ENCODE measurements at places on chromosomes 7 and 10.

DNA sequence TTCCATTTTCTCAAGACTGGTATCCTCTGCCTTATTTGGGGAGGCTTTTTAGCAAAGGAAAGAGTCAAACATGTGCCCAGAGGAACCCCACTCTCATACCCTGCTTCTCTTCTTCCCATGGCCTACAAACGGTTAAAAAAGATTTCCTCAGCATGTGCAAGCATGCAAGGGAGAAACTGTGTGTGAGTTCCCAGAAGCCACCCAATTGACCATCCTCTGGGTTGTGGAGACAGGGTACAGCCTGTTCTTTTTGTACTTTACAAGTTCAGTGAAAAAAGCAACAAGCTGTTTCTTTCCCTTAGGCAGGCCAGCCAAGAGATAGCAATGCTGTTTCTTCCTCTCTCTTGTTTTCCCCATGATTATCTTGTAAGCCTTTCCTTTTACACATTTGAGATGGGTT lies 68.8 kb upstream of the MTPN start:
- no peak for DNase-seq

- DNase-seq, result no peak
Observed at GRCh38 chr7:98913612-98914011, 35.3 kb downstream of the TRRAP start.

DNA sequence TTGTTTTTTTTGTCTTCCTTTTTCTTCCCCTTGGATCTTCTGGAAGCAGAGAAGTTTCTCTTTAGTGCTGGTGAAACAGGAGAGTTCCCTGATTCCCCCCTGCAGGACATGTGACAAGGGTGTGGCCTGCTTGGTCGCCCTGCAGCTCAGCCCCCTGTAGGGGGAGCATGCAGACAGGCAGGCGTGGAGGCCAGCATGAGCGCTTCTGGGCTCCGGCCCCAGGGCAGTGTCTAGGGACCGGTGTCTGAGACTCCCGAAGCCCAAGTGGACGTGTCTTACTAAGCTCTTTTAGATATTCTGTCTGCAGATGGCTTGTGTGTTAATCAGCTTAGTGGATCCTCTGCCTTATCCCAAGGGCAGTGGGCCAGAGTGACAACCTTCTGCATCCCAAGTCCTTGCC lies 26.1 kb downstream of the PRSS58 start:
- no peak for DNase-seq

GRCh38 chr10:82866424-82867020 lies 991.5 kb downstream of the NRG3 start:
- DNase-seq, result no peak

- DNase-seq, result no peak
Observed at GRCh38 chr10:12826800-12827372, 174.6 kb downstream of the CCDC3 start.

GRCh38 chr7:7129381-7129780 lies 53.0 kb upstream of the C1GALT1 start:
- no peak for DNase-seq

DNA sequence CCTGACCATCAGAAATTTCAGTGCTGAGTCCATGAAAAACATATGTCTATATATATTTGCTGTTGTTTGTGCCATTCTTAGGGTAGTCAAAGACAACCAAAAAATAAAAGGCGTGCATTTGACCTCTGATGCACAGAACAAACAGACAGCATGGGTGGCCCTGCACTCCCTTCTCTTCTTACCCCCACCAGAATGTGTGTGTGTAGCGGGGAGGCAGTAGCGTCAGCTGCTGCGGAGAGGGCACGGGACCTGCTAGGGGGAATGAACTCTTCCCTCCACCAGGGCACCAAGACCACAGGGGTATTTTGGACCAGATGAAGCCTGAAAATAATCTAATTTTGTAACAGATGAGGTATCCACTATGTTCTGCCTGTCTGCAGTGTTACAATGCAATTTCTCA lies 277.7 kb upstream of the ZNF32 start:
- no peak for DNase-seq

GRCh38 chr7:31410265-31410664 lies 69.7 kb upstream of the NEUROD6 start:
- DNase-seq, result no peak

GRCh38 chr10:48271047-48271730 lies 3.3 kb downstream of the FRMPD2 start:
- no peak for DNase-seq

DNA sequence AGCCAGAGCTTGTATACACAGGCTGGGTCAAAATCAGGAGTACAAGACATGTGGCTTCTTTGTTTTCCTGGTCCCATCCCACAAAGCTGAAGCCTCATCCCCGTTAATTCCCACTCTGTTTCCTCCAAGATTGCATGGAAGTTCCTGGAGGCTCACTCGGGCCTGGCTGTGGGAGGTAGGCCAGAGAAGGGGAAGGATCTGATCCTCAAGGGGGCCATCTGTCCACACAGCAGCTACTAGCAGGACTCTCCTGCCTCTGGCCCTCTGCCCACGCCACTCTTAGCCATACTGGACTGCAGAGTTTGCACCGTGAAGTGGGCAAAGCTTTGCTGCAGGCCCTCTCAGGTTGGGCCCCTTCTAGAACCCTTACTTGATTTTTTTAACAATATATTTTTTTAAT lies 160.6 kb downstream of the FGFR2 start:
- no peak for DNase-seq

DNA sequence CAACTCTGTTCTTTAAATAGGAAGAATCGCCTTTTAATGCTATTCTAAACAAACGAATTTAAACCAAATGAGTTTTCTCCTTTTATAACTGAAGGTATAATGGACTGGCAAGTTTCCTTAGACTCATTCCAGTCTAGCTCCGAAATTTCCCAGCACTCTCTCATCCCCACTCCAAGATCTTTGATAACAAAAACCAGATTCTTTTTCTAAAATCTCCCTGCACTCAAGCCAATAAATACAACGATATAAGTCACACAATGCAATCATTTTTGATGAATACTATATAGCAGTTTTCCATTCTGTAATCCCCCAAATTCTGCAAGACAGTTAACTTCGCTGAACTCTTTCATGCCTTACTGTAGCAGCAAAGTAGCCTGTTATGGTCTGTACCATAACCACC lies 1.9 kb downstream of the OGA start:
- no peak for DNase-seq

DNA sequence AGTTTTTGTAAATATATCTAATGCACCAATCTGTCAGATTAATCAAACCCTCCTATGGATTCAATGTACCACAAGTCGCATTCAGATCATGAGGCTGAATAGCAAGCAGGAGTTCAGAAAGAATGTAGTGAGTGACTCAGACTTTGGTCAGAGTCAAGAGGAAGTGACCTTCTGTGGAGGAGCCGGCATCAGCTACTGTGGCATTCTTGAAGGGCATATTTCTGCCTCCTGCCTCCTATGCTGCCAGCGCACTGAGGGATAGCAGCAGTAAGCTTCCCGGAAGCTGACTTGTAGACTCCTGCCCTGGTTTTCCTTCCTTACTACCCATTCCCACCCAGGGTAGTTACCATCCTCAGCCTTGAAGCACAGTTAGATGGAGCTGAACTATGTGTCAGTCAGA lies 867.5 kb downstream of the NRG3 start:
- no peak for DNase-seq

DNA sequence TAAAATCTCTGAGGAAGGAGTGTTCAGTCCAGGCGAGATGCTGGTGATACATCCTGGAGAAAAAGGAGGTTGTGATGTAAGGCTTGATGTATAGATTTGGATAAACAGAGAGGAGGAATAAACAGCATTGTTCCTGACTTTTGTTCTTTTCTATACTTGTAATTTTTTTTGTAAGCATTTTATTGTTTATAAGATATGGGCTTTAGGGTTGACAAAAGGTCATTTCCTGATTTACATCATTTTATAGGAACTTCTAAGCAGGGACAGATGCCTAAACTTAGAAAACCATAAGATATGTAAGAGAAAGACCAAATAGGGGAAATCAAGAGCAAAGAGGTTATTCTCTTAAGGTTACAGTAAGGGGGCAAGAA lies 16.7 kb upstream of the SLC26A4 start:
- no peak for DNase-seq

- DNase-seq, result no peak
Observed at GRCh38 chr7:133071506-133071905, 10.4 kb downstream of the CHCHD3 start.

- no peak for DNase-seq
Observed at GRCh38 chr7:2108501-2109250, 124.1 kb downstream of the MAD1L1 start.

DNA sequence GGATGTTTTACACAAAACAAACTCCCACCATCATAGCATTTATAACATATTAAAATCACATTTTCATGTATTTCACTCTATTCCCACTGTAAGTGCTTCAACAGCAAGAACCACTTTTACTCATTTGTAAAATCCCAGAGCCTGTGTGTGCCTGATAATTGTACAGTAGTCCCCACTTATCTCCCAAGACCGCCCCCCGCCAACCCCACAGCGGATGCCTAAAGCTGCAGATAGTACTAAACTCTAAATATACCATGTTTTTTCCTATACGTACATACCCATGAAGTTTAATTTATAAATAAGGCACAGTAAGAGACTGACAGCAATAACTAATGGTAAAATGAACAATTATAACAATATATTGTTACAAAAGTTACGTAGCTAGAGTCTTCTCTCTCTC lies 33.5 kb downstream of the EZH2 start:
- DNase-seq, result no peak

GRCh38 chr7:41328544-41328943 lies 374.3 kb downstream of the INHBA start:
- no peak for DNase-seq

GRCh38 chr7:4260867-4261600 lies 421.1 kb upstream of the FOXK1 start:
- DNase-seq, result no peak

DNA sequence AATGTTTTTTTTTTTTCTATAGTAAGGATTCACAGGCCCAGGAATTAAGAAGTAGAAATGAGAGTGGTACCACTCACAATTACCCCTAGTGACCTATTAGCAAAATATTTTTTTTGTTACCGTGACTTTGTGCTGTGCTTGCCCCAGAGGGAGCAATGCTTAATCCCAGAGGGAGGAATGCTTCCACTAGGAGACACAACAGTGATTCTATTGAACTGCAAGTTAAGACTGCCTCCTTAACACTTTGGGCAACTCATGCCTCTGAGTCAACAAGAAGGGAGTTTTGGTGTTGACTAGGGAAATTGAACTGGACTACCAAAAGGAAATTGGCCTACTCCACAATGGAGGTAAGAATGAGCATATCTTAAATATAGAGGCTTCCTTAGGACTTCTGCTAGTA lies 17.2 kb upstream of the MEOX2 start:
- no peak for DNase-seq

DNA sequence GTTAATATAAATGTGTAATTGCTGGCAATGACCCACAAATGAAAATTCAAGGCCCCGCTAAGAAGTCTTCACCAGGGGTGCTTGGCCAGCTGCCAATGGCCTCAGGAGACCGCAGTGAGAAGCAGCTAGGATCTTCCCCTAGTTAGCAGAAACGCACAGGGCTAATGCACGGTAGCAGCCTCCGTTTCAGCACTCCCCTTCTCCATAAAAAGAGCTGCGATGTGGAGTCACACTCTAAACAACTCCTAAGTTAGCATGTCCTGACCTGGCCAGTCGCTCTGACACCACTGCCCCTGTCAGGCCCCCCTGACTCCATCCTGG lies 139.0 kb downstream of the SEPTIN14 start:
- DNase-seq, result no peak

DNA sequence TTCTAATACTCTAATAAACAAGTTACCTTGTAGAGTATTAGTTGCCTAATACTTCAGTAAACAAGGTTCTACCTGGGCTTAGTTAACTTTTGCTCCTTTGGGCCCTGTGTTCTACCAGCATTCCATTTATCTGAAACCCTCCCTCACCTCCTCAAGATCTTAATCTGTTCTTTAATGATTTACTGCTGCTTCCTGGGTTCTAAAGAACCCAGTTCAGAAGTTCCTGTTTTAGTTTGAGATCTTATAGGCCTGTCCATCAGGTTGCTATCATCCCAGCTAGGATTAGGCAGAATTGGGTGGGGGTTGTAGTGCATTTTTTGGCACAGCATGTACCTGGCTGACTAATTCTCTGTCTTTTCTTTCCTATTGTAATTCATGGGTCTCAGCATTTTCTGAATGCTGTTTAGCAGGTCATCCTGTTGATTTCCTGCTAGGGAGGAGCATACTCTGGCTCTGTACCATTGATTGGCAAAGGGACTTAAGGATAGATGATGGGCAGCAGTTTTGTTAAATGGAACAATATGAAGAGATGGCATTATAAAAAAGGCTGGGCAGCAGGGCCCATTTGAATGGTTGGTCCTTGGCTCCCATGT lies 53.7 kb upstream of the TMEM248 start:
- no peak for DNase-seq

DNA sequence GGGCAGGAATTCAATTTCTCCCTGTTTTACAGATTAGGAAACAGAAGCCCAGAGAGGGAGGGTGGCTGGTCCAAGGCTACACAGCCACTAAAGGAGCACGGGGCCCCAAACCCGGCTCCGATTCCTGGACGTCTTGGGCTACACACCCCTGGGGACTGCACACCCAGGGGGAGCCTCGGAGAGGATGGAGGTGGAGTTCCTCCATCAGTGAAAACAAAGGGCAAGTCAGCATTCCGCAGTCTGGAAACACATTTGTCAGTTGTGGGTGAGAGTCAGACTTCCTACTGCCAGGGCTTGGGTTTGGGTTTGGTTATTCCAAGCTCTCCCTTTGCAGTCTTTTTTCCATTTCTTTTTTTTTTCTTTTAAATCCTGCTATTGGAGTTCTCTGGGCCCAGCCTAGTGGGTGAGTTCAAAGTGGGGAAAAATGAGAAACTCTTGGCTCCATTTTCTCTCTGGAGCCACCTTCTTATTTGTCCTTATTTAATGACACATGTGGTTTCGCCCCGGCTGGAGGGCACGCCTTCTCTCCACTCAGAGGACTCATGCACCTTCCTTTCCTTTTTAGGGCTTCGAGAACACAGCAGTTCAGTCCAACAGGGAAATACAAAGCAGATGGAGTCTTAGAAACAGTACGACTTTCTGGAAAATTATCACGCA lies 59.9 kb upstream of the AQP1 start:
- DNase-seq, result no peak

GRCh38 chr10:12130237-12130872 lies 878 bp downstream of the SEC61A2 start:
- DNase-seq, result peak; percentile 53

DNA sequence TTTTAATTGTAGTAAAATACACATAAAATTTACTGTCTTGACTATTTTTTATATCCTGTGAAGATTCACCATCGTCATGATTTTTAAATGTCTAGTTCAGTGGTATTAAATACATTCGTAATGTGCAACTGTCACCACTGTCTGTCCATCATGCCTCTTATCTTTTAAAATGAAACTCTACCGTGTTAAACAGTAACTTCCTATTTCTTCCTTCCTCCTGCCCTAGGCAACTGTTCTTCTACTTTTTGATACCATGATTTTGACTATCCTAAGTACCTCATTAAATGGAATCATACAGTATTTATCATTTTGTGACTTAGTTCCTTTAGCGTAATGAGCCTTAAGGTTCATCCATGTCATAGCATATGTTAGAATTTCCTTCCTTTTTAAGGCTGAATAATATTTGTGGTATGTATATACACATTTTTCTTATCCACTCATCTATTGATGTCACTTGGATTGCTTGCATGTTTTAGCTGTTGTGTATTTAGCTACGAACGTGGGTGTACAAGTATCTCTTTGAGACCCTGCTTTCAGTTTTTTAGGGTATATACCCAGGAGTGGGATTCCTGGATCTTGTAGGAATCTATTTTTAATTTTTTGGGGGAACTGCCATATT lies 13.5 kb downstream of the SLK start:
- DNase-seq, result no peak

Measured in activated T-cell treated with anti-CD3 and anti-CD28 coated beads, Interleukin-2, amount 50 U/mL, for 72 hours (primary cell).